Activated T-cell treated with anti-CD3 and anti-CD28 coated beads, Interleukin-2, amount 50 U/mL, for 72 hours (primary cell): ENCODE measurements at places on chromosomes 7 and 10. TPM values are rescaled to one million over a fixed set of nuclear protein-coding genes. Genes with fewer than 3 reads are reported as not detected.

The ZNF32 gene
- total RNA-seq: 12.4 TPM

The OPN4 gene
- total RNA-seq: not detected

The RAMP3 gene
- not detected for total RNA-seq

The AUTS2 gene
- total RNA-seq: 2.9 TPM

GRCh38 chr7:43799605-43800004, 41.1 kb downstream of the BLVRA start:
- DNase-seq: no peak

DNA sequence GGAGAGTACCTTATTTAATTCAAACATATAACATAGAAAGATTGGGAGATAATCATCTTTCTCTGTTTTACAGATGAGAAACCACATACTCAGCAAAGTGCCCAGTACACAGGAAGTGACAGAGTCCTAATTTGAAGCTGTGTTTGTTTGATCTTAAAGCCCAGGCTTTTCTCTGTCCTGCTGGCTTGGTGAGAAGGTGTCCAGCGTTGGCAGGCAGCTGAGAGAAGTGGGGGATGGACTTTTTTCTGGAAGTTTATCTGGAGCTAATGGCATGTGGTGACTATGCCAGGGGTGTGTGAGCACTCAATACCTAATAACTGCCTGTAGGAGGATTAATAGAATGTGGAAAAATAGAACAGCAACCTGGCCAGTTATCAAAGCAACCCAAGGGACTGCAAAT, 60.8 kb downstream of the NPSR1 start:
- peak; percentile 2 for DNase-seq

DNA sequence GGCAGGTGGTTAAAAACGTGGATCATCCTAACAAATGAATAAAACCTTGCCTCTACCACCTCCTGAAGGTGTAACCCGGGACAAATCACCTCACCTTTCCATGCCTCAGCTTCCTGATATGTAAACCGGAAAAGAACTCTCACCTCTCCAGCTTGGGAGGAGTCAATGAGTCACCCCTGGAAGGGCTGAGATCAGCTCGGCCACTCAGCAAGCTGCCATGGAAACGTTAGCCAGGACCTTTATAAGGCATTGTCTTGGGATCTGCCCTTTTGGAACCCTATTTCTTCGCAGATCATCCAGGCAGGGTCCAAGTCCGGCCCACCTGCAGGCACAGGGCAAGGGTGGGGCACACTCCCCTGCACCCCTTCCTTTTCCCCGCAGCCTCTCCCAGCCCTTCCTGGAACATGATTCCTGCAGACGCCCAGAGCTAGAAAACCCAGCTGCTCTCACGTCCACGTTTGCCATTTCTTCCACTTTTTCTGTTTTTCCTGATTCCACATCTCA, 81.6 kb upstream of the PFKP start:
- DNase-seq: no peak

GRCh38 chr7:147510201-147510542, 1080.4 kb upstream of the C7orf33 start:
- no peak for DNase-seq

DNA sequence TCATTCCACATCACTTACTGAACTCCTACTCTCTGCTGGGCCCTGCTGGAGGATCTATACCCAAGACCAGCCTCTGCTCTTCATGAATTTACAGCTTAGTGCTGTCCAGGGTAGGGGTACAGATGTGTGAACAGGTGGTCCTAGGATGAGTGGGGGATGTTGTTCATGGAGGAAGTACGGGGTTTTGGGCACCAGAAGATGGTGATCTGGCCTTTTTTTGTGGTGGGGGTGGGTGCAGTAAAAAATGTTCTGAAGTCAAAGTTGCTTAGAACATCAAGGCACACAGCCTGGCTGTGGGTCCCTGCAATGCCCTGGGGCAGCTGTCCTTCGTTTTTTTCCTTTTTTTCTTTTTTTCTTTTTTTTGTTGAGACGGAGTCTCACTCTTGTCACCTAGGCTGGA, 34.2 kb upstream of the GNA12 start:
- no peak for DNase-seq

DNA sequence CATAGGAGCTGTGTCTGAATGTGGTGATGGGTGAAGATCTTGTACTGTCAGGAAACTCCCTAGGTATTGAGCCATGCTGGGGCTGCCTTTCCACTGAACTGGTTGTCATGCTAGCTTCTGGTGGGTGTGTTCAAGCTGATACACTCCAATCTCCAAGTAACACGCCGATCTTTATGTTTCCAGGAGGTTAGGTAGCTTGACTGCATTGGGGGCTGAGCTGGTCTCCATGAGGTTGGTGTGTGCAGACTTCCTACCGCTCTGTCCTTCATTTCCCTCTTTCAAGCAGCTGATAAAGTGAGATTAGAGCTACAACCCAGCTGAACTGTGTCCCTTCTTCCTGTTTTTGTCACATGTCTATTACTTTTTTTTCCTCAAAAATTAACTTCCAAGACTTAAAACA, 265.5 kb downstream of the ANKRD30A start:
- no peak for DNase-seq

DNA sequence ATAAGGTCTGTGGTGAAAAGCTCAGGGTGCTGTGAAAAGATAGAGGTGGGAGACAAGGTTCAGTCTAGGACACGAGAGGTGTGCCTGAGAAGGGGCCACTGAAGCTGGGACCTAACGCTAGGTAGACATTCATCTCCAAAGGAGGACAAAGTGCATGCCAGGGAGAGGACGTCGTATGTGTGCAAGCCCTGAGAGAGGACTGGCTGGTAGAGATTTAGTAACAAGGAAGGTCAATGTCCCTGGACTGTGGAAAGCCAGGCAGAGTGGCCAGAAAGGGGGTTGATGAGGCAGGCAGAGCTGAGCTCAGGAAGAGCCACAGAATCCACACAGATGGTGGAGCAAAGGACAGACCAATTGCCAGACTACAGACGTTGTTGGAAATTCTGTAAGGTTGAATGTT, 817.6 kb downstream of the CCSER2 start:
- DNase-seq: no peak

DNA sequence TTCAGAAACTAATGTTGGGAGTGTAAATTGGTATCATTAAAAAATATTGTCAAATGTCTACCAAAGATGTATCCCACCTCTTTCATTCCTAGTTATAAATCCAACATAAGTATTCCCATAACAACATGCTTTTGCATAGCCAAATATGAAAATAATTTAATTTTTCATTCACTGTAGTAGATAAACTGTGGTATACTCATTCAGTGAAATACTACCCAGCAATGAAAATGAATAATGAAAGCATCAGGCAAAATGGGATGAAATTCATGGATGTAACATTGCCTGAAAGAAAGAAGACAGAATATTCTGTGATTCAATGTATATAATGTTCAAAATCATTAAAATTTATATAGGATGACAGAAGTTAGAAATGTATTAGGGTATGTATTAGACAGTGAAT, 629.0 kb upstream of the MBL2 start:
- no peak for DNase-seq

DNA sequence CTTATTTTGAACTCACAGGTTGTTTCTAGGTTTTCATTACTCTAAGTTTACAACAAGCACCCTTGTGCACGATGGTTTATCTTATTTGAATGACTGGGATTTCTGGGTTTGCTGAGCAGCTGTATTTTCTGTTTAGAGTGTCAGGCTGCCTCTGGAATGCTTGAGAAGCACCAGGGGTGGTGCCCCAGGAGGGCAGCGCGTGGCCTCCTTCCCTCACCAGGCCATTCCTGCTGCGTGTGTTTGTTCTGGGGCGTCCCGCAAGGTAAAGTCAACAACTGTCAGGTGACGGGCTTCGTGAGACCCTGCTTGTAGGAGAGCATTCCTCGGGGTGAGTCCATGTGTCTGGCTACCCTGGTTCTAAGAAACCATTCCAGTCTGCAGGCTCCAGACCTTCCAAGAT, 54.9 kb downstream of the FAM171A1 start:
- no peak for DNase-seq

DNA sequence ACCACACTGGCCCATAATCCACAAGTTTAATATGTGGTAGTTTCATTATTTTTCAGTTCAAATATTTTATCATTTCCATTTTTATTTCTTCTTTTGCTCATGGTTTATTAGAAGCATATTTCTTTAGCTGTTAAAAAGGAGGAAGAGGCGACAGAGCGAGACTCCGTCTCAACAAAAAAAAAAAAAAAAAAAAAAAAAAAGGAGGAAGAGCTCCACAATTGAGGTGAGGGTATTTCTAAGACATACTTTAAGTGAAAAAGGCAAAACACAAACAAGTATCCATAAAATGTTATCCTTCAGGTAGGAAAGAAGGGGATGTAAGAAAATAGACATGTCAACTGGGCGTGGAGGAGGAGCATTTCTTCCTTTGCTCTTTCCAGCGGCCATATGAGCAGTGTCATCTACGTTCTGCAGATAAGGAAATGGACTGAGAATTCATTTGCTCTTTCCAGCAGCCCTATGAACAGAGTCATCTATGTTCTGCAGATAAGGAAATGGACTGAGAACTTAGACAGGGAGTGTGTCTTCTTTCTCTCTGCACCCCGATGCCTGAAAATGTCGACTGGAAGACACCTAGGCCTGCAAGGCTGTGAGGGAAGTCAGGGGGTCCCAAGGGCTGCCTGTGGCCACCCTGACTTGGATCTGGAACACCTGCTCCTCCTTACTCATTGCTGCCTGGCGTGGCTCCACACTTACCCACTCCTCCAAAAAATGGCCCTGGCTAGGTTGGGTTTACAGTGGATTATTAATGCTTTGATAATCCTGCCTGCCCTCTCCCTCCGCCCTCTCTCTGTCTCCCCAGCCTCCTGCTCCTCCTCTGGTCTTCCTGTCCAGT, 18.9 kb upstream of the RAMP3 start:
- no peak for DNase-seq
